ENCODE measurements at places on chromosomes 1 and 21. TPM values are rescaled to one million over a fixed set of nuclear protein-coding genes. Genes with fewer than 3 reads are reported as not detected.

DNA sequence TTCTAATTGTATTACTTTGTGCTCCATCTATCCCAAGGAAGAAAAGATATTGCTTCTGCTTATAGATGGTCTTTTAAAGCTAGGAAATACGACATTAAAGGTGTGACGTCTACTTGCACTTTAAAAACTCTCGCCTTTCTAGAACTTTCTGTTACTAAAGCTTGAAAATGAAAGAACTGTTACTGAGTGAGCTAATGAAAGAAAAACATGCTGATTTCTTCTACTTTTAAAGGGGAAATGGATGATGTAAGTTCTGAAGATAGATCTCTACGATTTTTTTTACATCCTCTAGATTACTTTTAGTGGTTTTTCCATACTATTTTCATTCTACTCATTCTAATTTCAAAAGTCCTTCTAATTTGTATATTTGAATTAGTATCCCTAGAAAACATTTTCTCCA, 387.5 kb downstream of the USP25 start:
- peaks cover 13% of the 10 kb centered on the region for H3K4me1 ChIP-seq
- H3K27ac ChIP-seq, result peak overlapping the region; percentile 76
- DNase-seq, result no peak
- no peaks in the 10 kb centered on the region for H3K27me3 ChIP-seq
- peaks cover 6% of the 10 kb centered on the region for H3K36me3 ChIP-seq

- no peak overlapping the region for H3K4me3 ChIP-seq
- no peaks in the 10 kb centered on the region for H3K4me1 ChIP-seq
- no peak for DNase-seq
- H3K27ac ChIP-seq, result no peak overlapping the region
- H3K27me3 ChIP-seq, result no peaks in the 10 kb centered on the region
These were observed 101.7 kb downstream of the ESRRG start for GRCh38 chr1:216621536-216621935.

DNA sequence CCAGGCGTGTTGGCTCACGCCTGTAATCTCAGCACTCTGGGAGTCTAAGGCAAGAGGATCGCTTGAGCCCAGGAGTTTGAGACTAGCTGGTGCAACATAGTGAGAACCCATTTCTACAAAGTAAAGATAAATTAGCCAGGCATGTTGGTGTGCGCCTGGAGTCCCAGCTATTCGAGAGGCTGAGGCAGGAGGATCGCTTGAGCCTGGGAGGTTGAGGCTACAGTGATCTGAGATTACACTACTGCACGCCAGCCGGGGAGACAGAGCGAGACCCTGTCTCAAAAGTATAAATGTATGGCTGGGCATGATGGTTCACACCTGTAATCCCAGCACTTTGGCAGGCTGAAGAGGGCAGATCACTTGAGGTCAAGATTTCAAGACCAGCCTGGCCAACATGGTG, 51.5 kb upstream of the LBR start:
- DNase-seq, result no peak
- no peak overlapping the region for H3K27ac ChIP-seq
- H3K27me3 ChIP-seq, result no peaks in the 10 kb centered on the region
- no peak overlapping the region for H3K4me3 ChIP-seq

GRCh38 chr1:110482662-110483307, 31.8 kb downstream of the PROK1 start:
- H3K4me3 ChIP-seq, result no peak overlapping the region
- no peak overlapping the region for H3K27ac ChIP-seq
- H3K4me1 ChIP-seq, result peaks cover 22% of the 10 kb centered on the region
- DNase-seq, result no peak
- peaks cover 24% of the 10 kb centered on the region for H3K27me3 ChIP-seq

DNA sequence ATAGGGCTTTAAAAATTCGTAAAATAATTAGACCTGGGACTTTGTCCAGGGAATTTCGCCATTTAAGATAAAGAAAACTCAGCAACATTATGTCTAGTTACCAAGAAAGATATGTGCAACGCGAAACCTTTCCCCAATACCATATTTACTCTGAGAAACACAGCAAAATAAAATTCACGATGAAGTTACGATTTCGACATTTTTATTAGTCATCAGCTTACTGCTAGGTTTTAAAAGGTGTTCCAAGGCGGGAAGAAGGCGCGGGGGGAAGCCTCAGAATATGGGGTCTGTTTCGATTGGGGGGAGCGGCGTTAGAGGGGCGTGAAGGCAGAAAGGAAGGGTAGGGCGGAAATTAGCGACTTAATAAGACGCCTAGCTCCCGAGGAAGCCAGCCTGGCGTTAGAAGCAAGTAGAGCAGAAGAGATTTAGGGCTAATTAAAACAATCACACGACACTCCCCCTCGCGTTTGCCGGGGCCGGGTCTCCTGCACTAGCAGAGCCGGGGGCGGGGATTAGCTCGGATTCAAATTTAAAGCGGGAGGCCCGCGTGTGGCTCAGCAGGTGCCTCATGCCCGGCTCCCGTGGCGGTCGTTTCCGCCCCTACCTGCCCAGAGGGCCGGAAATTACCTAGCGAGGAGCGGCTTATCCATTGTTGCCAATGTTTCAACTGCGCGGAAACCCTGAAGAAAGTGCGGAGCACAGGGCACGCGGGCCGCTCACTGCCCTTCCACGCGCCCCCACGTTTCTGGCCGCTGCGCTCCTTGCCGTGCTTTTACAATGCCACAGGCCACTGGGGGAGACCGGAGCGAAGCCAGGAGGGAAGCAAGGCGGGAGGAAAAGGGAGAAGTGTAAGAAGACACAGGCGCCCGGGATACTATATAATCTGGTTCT, 795 bp upstream of the POU2F1 start:
- H3K36me3 ChIP-seq, result peaks cover 50% of the 10 kb centered on the region
- peak overlapping the region; percentile 87 for H3K27ac ChIP-seq
- H3K4me3 ChIP-seq, result peak overlapping the region; percentile 79
- H3K27me3 ChIP-seq, result no peaks in the 10 kb centered on the region
- H3K4me1 ChIP-seq, result peaks cover 25% of the 10 kb centered on the region

DNA sequence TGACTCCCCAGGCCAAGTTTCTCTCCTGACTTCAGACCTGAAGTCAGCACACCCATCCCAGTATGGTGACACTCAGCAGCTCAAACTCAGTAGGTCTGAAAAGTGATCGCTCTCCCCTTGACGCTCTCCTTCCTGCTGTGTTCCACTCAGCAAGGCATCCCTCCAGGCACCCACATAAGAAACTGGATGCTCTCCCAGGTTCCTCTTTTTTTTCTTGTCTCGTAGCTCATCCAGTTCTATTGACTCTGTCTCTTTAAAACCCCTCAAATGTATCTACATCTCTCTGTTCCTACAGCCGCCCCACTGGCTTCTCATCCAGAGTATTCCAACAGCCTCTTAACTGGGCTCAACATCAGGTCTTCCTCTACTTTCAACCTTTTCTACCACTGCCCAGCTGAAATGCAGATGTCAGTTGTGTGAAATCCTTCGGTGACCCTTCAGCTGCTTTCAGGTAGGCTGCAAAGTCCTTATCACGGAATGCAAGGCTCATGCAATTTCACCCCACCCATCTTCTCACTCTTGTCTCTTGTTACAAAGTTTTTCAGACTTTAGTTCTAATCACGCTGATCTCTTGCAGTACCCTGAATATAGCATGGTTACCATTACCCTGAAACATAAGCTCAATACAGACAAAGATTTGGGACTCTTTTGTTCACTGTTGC, 286.2 kb upstream of the POU3F1 start:
- H3K4me1 ChIP-seq, result no peaks in the 10 kb centered on the region
- H3K4me3 ChIP-seq, result no peak overlapping the region
- DNase-seq, result no peak
- peaks cover 19% of the 10 kb centered on the region for H3K27me3 ChIP-seq
- H3K27ac ChIP-seq, result no peak overlapping the region
- no peaks in the 10 kb centered on the region for H3K36me3 ChIP-seq

GRCh38 chr21:33374450-33375096, 28.6 kb upstream of the IFNGR2 start:
- H3K4me3 ChIP-seq, result no peak overlapping the region
- peak overlapping the region; percentile 23 for H3K27ac ChIP-seq

- no peaks in the 10 kb centered on the region for H3K27me3 ChIP-seq
- DNase-seq, result no peak
- H3K4me3 ChIP-seq, result no peak overlapping the region
- no peaks in the 10 kb centered on the region for H3K36me3 ChIP-seq
- no peaks in the 10 kb centered on the region for H3K4me1 ChIP-seq
These were observed 180.1 kb upstream of the USP25 start for GRCh38 chr21:15549671-15550070.

DNA sequence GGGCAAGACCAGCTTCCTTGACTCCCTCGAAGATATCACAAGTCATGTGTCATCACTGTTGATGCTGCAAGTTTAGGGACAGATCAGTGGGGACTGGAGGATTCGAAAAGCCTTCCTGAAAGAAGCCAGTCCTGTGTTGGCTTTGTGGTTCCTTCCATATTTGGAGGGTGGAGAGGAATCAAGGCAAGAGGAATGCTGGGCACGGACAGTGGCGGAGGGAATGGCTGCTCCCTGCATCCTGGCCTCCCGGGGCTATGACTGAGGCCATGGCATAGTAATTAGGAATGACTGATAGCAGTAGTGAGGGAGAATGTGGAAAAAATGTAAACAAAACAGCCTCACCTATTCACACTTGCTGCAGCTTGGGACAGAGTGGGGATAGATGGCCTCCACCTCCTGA, 36.4 kb downstream of the VANGL1 start:
- no peaks in the 10 kb centered on the region for H3K27me3 ChIP-seq
- H3K36me3 ChIP-seq, result peaks cover 5% of the 10 kb centered on the region
- no peaks in the 10 kb centered on the region for H3K4me1 ChIP-seq
- no peak overlapping the region for H3K27ac ChIP-seq
- H3K4me3 ChIP-seq, result no peak overlapping the region
- DNase-seq, result no peak

DNA sequence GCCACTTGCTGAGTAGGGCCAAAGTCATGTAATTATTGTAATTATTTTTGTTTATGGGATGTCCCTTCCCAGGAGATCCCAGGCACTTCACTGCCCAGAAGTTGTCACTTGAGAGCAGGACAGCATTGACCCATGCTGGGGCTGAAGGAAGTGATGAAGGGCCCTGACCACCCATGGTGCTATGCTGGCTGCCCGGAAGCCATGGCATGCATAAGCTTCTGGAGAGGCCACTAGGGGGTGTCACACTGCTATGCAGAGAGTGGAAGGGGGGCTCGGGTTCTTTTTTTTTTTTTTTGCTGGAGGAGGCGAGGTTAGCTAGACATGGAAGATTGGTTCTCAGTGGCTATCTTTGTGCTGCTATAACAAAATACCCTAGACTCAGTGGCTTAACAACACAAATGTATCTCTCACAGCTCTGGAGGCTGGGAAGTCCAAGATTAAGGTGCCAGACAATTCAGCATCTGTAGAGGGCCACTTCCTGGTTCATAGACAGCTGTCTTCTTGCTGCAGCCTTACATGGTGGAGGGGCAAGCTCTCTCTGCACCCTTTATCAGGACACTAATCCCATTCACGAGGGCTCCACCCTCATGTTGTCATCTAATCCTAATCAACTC, 84.9 kb downstream of the CNIH3 start:
- peaks cover 90% of the 10 kb centered on the region for H3K27me3 ChIP-seq
- H3K4me3 ChIP-seq, result no peak overlapping the region
- no peaks in the 10 kb centered on the region for H3K4me1 ChIP-seq
- no peaks in the 10 kb centered on the region for H3K36me3 ChIP-seq
- H3K27ac ChIP-seq, result no peak overlapping the region

DNA sequence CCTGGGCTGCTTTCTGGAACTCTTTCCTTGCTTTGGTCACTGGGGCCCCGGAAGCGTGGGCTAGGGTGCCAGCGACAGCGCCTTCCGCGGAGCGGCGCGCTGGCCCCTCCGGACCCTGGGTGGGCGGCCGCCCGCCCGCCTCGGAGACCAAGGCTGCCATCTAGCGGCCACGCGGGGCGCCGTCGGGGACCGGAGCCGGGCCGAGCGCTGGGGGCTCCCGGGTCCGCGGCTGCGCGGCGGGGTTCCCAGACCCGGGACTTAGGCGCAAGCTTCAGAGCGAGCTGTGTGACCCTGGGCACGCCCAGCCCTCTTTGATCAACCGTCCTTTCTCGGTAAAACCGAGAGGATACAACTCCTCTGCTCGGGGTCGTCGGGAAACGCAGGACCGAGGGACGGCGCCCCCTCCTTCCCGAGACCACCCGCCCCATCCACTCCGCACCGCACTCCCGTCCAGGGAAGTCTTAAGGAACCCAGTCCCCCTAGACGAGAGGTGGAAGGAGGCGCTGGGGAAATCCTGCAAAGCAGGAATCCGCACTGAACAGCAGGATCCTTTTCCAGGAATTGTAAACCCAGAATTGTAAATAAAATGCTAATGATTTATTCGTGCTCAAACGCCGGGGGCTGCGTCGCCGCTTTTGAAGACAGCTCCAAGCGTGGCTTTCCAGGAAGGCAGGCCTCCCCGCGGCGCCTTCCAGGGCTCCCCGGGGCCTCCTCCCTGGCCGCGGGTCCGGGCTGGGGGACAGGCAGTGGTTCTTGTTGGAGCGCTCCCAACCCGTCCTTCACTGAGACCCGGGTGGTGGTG, 41.2 kb downstream of the RRAGC start:
- no peak overlapping the region for H3K27ac ChIP-seq
- H3K27me3 ChIP-seq, result peaks cover 99% of the 10 kb centered on the region
- H3K4me3 ChIP-seq, result no peak overlapping the region
- peak; percentile 60 for DNase-seq

GRCh38 chr1:217747156-217747769, 116.1 kb downstream of the SPATA17 start:
- H3K4me1 ChIP-seq, result no peaks in the 10 kb centered on the region
- H3K36me3 ChIP-seq, result no peaks in the 10 kb centered on the region
- no peak overlapping the region for H3K4me3 ChIP-seq
- H3K27me3 ChIP-seq, result no peaks in the 10 kb centered on the region
- no peak overlapping the region for H3K27ac ChIP-seq

DNA sequence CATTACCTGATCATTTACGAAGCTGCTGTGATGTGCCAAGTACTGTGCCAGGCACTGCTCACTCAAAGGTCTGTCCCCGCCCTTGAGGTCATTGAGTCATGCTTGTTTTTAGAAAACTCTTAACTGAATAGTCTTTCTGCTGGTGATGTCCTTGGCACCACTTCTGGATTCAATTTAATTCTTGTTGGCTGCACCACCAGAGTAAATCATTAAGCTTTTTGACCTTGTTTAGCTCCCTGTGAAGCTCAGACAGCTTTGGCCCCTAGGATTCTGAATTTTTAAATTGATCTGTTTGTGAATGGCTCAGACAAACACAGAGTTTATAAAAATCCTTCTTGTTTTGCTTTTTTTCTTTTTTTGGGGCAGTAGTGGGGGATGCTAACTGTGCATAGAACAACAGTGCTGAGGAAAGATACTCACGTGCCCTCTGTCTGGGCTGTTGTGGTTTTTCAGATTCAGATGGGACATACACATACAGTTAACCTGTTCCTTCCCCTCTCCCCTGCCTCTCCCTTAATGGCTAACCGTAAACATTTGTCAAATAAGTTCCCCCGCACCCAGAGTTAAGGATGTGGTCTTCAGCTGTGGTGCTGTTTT, 67.6 kb downstream of the MTR start:
- no peaks in the 10 kb centered on the region for H3K4me1 ChIP-seq
- H3K27ac ChIP-seq, result no peak overlapping the region
- DNase-seq, result no peak
- H3K36me3 ChIP-seq, result peaks cover 12% of the 10 kb centered on the region
- no peak overlapping the region for H3K4me3 ChIP-seq

- H3K36me3 ChIP-seq, result peaks cover 10% of the 10 kb centered on the region
- no peaks in the 10 kb centered on the region for H3K27me3 ChIP-seq
- peak; percentile 12 for DNase-seq
- no peak overlapping the region for H3K4me3 ChIP-seq
These were observed 15.2 kb downstream of the H6PD start for GRCh38 chr1:9249534-9250410.

Gene THEM5
- not detected for total RNA-seq

Gene ELAPOR1
- 0.45 TPM for total RNA-seq

Gene CA6
- not detected for total RNA-seq

Gene NBPF6
- not detected for total RNA-seq

Gene RNU1-3
- 1,905 TPM for total RNA-seq

Gene PTGER3
- 0.10 TPM for total RNA-seq

Gene RYR2
- 0.32 TPM for total RNA-seq

Measured in Calu3 (cell line).